NCI-H69 (cell line): ENCODE measurements at places on chromosomes 12 and 14.

DNA sequence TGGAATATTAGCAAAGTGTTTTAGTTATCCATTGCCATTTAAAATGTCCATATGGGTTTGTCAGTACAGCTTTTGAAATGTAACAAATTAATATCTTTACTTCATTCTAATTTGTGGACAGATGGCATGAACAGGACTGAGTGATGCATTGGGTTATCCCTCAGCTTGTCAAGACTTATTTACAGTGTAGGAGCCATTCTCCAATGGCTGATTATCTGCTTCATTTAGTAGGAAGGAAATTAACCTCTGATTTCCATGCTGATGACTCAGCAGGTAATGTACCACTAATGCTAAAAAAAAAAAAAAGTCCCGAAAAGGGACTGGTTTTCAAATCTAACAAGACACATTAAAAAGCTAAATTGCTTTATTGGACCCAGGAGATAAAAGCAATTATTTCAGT lies 1149.0 kb upstream of the USP15 start:
- no peak for DNase-seq

DNA sequence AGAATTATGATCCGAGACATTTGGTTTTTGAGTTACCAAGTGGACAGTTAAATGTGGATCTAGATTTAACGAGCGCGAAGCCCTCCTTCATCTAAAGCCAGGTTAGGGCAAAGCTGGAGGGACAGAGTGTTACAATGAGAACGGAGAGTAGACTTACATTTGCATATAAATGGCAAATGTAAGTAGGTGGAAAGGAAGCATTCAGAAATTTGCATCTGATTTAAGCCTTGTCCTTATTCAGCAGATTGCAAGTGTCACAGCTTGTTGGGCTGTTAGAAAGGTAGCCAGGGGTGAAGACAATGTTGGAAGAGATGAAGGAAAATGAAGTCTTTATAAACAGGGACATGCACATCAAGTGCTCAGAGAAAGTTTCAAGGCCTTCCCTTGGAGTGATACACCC lies 806.2 kb downstream of the GALC start:
- DNase-seq, result no peak

GRCh38 chr12:110498984-110499706 lies 2.8 kb downstream of the VPS29 start:
- no peak for DNase-seq

- DNase-seq, result no peak
Measured at GRCh38 chr12:116492703-116493324, 66.4 kb upstream of the MAP1LC3B2 start.

GRCh38 chr12:42958291-42958674 lies 368.7 kb upstream of the PRICKLE1 start:
- DNase-seq, result peak; percentile 19

DNA sequence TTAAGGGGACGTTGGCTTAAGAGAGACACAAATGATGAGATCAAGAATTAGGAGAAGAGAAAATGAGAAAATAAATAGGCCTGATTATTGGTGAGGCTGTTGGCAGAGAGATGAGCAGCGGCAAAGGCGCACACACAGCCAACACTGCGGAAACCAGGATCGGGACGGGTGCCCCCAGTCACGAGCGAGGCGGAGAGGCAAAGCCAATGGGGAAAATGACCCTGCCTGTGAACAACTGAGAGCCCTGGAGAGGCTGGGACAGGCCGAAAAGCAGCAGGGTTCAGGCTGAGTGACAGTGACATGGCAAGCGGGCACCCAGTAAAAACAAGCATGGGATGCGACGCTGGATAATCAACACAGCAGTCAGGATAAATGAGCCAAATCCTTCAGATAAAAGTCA lies 21.0 kb downstream of the SLC15A4 start:
- DNase-seq, result no peak

GRCh38 chr12:90024262-90024661 lies 315.6 kb upstream of the ATP2B1 start:
- peak; percentile 19 for DNase-seq

DNA sequence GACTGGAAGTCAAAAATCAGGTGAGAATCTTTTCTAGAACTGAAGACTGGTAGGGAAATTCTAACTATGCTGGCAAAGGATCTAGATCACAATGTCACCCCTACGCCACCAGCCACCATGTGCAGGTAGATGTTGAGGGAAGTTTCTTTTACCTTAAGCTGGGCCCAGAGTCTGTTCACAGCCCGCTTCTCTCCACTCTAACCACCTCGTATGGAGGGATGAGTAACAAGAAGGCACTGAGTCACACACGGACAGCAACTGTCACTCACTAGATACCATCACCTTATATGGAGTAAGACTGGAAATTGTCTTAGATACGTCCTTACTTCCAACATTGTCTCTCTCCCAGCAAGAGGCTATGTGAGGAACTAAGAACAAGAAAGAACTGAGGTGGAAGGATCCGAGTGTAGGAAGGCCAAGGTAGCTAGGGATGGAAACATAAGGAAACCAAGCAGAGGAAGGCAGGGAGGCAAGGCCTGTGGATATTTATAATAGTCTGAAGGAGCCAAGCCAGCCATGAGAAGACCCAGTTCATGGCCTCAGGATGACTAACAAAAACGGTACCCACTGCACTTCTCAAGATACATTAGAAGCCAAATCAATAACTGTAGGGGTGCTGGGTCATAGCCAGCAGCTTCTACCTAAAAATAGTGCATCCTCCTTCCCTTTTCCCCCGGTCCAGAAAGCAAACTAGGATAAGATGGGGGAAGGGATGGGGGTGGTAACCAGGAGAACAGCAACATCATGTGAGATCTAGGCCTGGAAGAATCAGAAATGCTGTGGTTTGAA lies 15.5 kb downstream of the REM2 start:
- DNase-seq, result no peak

- DNase-seq, result no peak
Measured at GRCh38 chr12:55697686-55698085, 10.0 kb downstream of the ITGA7 start.

DNA sequence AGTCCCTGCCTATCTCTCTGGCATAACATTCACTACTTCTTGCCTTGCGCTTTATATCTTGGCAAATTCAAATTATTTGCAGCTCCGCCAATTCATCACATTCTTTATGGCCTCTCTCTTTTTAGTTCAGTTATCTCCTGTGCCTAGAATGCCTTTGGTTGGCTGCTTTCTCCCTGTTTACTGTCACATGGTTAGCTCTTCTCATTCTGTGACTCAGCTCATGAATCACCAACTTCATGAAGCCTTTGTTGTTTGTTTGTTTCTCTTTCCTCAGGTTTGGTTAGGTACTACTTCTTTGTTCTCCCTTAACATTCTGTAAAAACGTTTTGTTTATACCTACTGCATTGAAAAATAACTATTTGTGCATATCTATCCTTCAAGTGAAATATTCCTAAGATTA lies 376.5 kb upstream of the GARIN6 start:
- DNase-seq, result no peak

GRCh38 chr14:101350021-101350420 lies 211.3 kb upstream of the DIO3 start:
- DNase-seq, result no peak

DNA sequence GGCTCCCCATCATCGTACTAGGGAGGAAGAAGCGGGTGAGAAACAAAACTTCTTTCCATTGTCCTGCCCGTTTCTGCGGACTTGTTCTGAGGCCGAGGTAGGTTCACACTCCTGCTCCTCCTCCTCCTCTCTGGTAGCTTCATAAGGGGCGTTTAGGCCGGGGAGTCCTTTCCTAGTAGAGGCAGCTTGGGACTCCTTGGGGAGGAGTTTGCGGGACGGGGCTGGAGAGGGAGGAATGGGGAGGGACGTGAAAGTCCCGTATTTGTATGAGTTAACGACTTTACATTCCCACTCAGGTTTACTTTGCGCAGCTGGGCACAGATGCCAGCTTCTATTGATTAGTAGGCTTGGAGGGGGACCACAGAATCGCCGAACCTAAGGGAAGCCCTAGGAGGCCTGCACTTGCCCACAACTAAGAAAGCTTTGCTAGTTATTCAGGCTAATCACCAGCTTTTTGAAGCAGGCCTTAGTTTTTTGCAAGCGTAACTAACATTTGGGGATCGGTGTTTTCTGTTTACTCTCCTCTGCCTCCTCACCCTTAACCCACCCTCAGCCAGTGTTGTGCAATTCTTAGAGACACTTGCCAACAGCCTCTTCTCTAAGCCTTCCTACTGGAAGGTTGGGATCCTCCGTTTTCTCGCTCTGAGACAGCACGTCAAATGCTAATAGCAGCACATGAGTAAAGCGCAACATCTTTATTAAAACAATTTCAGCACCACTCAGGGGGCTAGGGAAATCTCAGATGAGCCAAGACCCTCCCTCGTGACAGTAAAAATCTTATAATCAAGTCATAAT lies 499 bp downstream of the RNASE4 start:
- no peak for DNase-seq

- DNase-seq, result no peak
Measured at GRCh38 chr12:70652451-70652850, 15.2 kb upstream of the PTPRB start.

- DNase-seq, result peak; percentile 42
Measured at GRCh38 chr12:13196130-13196921, at the start of gene EMP1. TSS of gene EMP1 (plus strand) at chr12:13196726. CDS start at chr12:13211511, 14,785 bp downstream.

GRCh38 chr12:72268386-72268785 lies 3.8 kb upstream of the TRHDE start:
- DNase-seq, result peak; percentile 25

DNA sequence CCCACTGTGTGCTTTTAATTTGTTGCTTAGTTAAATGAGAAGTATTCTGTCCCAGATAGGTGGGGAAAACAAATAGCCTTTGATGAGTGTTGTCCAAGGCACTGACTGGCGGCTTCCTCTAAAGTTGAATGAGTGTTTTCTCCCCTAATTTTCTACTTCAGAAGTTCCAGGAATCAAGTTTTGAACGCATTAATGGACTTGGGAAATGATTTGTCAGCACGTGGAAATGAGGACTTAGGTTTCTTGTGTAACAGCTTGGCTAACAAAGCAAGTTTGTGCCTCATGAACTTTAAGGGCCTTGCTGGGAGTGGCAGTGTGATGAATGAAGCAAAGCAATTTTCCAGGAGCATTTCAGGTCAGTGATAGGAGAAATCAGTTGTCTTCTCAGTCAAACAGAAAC lies 56.9 kb downstream of the LIN52 start:
- no peak for DNase-seq

DNA sequence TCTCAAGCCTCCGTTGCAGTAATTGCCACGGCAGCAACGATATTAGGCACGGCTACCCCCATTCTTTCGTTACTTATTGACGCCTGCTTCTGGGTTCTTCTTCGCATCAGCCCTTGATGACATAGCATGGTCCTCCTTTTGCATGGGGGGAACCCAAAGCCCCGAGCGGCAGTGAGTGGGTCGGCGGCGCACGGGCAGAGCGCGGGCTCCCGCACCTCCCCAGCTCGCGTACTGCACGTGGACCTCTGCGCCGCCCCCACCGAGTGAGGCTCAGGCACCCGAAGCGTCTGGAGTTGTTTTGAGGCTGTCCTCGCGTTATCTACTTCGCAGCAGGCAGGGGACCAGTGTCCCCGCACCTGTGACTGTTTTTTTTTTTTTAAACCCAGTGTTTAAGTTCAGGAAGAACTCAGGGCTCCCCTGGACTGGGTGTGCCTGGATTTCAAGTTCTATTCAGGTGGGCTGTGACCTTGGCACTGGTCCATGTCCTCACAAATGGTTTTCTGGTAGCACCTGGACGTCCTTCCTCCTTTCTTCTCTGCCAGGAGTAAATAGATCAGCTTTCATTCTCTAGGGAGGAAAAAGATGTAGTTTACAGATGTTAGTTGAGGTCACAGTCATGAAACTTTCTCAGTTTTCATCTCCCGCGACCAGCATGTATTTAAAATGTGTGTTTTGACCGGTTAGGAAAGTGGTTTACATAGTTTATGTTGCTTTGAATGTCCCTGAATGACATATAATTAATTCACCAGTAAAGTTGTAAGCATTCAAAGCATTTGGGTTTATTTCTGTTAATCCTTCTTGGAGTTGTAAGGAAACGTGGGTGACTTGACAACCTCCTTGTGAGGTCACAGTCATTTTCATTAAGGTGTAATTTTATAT lies 1.4 kb upstream of the FOXN4 start:
- peak; percentile 99 for DNase-seq

DNA sequence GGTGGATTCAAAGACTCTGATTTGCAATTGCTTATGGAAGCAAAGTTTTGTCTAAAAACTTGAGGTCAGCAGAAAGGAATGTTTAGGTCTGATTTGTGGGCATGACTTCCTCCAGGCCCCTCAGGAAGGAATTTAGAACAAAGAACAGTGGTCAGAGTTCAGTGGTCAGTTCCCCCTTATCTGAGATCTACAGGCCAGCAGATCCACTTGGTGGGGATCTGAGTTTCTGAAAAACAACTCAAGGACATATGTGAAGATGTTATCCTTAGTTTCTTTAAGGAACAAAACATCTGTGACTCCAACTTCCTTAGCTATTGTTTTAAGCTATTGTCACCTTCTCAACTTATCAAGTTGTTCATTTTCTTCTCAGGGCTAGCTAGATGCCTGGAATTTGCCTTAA lies 28.0 kb upstream of the NAA30 start:
- DNase-seq, result no peak

- peak; percentile 69 for DNase-seq
Measured at GRCh38 chr12:62912644-62913043, 22.3 kb downstream of the PPM1H start.

DNA sequence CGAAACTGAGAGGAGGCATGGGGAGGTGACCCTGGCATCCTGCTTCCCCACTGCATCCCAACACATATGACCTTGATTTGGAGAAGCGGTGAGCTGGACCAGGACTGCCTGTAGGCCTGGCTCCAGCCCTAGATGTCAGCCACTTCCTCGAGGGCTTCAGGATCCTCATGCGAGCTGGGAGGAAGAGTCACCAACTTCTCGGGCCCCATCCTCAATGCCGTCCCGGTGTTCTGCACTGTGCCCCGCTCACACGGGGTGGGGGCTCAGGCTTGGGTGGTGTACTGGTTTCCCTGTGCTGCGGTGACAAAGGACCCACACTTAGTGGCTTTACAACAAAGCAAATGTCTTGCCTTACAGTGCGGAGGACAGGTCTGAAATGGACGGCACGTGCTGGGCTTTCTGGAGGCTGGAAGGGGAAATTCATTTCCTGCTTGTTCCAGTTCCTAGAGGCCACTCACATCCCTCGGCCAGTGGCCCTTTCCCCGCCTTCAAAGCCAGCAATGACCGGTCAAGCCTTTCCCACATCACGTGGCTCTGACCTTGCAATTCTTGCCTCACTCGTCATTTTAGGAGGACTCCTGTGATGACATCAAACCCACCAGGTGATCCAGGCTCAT lies 298.1 kb upstream of the RTL1 start:
- no peak for DNase-seq

DNA sequence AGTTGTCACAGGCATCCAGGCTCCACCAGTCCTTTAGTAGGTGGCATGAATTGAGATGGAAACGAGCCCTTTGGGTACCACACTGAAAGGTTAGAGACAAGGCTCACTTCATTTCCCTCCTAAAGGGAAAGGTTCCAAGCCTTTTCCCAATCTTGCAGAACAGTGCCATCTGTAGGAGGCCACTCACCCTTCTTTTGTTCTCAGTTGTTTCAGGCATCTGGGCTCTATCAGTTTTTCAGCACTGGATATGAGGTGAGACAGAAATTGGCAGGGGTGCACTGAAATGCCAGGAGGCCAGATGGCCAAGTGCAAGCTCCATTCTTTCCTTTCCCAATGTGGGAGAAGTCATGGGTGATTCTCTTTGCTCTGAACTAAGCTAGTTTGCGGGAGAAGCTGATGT lies 15.2 kb downstream of the FBXO33 start:
- peak; percentile 84 for DNase-seq

- peak; percentile 22 for DNase-seq
Measured at GRCh38 chr14:68043752-68044151, 224.2 kb downstream of the RAD51B start.
